NCI-H2227 treated with DMSO at 0.1 percent for 48 hours (cell line): ENCODE measurements at places on chromosomes 5 and 9.

DNA sequence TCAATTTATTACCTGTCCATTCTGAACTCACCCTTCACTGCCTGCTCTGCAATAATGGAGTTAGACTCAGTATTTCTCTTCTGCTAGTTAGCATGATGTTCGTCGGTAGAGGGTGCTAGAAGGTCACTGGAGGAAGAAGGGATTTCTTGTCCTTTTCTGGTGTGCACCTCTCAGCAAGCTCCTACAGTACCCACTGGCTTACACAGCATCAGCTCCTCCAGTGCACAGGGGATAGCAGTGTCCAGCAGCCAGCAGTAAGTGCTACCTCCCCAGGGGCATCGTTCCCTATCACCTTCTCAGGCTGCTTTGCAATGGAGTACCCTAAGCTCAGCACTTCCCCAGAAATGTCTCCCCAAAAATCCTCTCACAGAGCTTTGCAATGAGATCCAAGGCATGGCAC, 45.9 kb upstream of the APC start:
- no peak for DNase-seq

DNA sequence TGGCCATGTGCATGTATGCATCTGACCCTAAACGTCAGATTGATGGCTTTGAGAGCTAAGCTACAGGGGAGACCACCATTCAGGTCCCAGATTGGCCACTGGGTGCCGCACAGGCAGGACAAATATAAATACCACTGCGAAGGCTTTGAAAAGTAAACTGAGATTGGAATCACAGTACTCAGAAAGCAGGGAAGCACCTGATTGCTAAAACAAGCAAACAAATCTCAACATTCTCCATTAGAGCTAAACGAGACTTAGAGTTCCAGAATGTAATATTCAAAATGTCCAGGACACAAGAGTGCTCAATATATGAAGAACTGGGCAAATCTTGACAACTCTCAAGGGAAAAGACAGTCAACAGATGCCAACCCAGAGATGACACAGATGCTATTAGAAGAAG, 61.0 kb upstream of the GFPT2 start:
- DNase-seq: no peak

GRCh38 chr5:40738502-40738901, 17.3 kb downstream of the TTC33 start:
- DNase-seq: no peak

DNA sequence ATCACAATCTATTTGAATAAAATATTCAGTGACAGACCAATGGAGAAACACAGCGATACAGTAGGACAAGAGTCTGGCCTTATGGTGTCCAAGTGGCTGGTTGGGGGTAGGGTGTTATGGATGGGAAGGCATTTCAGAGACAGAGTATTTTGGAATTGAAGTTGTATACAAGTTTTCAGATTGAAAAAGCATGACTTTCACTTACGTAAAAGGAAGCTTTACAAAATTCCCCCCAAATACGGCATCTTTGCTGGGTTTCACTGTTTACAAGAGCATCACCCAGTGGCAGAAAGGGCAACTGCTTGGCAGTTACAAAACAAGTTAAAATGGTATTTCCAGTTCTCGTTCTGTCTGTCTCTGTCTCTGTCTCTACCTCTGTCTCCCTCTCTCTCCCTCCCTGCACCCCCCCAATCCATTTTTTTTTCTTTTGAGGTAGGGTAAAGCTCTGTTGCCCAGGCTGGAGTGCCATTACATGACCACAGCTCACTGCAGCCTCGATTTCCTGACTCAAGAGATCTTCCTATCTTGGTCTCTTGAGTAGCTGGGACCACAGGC, 86.2 kb downstream of the PTPN3 start:
- peak; percentile 24 for DNase-seq

DNA sequence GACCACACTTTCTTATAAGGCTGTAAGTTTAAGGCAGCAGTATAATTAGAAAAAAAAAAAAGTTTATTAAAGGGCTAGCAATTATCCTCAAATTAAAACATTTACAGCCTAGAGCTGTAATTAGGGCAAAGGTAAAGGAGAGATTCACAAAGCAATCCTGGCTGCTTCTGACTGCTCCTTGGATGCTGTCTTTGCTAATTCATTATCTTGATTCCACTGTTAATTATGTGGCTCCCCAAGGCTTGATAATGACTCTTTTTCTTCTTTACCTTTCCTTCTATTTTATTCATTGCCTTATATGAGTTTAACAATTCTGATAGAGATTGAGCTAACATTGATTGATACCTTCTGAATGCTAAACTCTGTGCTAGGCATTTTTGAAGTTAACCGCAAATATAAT, 476.5 kb downstream of the DTWD2 start:
- no peak for DNase-seq

- no peak for DNase-seq
These were observed 246.2 kb downstream of the DMRT2 start for GRCh38 chr9:1296331-1296730.
